Right cardiac atrium (tissue), 5 donors: ENCODE measurements at places on chromosomes 7 and 10. TPM values are rescaled to one million over a fixed set of nuclear protein-coding genes. Genes with fewer than 3 reads are reported as not detected.

- no peak for DNase-seq
Observed at GRCh38 chr7:126302639-126303038, 950.1 kb downstream of the GRM8 start.

GRCh38 chr10:89475591-89475998 lies 59.8 kb downstream of the SLC16A12 start:
- DNase-seq = no peak

- no peak for DNase-seq
Observed at GRCh38 chr10:79361726-79362397, 14.6 kb downstream of the PPIF start.

- DNase-seq = no peak
Observed at GRCh38 chr10:75568450-75569130, 137.2 kb downstream of the LRMDA start.

DNA sequence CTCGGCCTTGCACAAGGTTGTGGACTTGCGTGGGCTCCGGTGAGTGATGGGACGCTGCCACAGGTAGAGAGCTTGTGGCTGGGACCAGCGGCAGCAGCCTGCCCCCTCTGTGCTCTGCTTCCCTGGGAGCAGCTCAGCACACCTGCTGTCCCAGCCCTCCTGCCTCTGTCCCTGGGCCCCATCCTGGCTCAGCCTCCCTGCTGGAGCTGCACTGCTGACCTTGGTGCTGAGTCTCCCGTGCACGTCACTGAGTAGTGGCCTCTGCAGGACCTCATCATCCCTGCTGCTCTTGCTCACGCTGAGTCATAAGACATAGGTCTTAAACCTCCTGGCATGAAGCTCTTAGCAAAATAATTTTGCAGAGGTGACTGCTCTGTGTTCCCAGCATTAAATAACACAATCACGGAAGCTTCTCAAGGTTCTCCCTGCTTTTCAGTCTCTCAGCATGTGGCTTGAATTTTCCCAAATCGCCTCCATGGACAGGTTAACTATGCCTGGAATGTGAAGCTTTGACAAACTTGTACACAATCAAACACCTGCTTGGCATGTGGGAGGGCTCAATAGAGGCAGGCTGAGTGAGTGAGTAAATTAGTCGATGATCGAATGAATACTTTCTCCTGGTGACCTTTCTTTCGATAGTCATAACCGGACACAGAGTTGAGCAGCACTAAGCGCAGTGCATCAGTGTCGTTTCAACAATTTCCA lies 63.8 kb upstream of the NPS start:
- no peak for DNase-seq

DNA sequence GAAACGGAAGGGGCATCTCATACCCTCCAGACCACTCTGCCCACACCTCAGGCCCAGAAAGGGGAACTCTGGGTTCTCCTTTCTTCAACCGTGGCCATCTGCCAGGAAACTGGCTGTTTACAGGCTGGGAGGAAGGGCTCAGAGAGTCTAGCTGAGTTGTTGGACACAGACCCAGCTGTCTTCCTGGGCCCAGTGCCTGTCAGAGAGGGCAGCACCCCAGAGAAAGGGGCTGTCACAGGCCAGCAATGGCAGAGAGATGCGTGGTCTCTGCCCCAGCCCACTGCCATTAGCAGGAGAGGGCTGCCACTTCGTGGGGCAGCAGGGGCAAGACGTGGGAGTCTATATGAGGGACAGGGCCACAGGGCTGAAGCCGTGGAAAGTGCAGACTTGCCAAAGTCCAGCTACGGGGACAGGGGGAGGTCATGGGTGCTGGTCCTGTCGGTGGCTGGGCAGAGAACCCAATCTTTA lies 11.0 kb downstream of the GRID1 start:
- DNase-seq = peak; percentile 47

DNA sequence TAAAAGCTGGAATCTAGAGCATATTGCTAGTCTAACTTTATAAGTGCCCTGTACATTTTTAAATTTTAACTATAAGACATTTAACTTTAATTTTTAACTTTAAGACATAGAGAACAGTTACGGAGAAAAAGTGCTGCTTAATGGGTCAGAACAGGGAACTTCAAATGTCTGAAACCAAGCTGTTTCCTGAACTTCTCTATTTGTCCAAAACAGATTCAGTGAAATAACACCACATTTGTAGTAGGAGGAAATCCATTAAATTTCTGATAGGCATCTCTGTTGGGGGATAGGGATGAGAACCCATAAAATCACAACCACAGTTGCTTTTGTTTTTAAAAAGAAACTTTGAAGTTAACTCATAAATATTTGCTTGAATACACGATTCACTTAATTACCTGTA lies 170.8 kb upstream of the ANK3 start:
- no peak for DNase-seq

DNA sequence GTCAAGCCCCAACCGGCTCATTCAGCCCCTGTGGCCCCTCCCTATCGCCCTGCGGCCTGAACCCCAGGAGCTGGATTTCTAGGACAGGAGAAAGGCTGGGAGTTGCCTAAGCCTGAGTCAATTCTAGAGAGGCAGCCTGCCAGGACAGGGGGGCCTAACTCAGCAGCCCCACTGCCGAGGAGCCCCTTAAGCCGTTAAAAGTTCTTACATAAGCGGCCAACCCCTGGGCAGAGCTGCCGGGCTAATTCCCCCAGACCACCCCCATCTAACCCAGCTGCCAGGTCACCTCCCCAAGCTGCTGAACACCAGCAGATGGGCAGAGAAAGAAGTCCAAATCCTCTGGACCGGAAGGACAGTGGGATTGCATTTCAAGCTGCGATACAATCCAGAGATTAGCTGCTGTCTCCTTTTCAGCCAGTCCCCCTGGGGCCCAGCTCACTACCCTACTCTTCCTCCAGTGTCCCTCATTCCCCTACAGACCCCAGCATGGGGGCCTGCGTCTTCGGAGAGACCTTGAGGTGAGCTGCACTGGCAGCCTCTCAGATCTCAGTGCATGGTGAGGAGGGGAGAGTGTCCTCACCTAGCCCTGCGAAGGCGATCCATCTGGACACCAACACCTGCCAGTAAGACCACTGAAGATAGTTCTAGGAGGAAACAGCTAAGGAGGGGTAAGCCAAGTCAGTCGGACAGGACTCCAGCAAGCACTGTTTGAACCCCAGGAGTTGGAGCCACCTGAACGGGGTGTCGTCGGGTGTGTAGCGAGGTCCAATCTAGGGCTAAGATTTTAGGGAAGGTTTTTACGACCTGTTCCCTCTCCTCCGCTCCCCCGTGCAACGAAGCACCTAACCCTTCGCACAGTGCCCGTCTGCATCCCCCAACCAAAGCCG lies 830 bp downstream of the IMPDH1 start:
- peak; percentile 66 for DNase-seq

DNA sequence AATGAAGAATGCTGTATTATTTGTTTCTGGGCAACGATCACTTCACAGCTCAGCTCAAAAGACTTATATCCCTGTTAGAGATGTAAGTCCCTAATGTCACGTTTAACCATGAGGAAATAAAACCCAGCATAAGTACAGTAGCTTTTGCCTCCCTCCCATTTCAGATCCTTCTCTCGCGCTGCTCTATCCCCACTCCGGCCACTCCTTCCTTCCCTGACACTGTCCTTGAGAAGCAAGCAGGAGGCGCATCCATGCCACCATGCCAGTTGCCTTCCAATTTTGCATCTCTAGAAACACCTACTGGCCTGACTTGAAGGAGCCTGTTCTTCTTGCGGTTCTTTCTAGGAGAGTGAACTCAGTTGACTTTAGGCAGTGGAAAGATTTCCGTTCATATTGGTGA lies 1.2 kb downstream of the FAM180A start:
- no peak for DNase-seq

DNA sequence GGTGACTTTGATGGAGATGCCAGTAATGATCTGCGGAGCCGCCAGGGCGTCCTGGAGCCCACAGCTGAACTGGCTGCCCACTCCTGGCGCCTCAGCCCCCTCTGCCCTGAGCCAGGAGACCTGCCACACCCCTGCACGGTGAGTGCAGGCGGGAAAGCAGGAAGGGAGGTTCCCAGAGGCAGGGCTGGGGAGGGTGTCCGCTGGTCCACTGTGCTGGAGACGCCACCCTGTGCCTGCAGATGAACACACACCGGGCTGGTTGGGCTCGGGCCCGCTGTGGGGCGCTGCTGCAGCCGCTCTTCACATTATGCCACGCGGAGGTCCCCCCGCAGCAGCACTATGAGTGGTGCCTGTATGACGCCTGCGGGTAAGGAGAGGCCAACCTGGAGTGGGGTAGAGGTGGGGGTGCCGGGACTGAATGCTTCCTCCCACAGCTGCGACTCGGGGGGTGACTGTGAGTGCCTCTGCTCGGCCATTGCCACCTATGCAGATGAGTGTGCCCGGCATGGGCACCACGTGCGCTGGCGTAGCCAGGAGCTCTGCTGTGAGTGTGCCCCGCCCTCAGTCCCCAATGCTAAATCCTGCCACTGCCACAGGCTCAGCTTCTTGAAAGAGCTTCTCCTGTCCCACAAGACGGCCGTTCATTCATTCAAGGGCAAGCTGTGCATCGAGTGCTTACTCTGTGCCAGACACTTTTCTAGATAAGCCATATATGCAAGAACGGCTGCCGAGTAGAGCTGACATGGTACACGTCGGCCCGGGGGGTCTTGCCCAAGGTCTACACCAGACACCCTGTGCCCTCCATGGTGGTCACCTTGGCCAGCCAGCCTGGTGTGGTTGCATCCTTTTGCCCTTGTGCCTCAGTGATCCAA lies 14.3 kb upstream of the ZNF467 start:
- DNase-seq = no peak

DNA sequence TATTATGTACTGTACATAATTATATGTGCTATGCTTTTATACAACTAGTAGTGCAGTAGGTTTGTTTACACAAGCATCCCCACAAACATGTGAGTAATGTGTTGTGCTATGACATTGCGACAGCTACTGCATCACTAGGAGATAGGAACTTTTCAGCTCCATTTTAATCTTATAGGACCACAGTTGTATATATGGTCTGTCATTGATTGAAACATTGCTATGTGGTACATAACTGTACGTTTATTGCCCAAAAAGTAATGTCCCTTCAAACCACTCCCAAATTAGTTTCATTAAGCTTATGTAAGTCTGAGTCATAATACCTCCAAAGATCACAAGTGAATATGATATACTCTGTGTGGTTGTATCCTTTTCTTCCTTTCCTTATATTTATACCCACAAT lies 183.2 kb upstream of the POT1 start:
- no peak for DNase-seq

DNA sequence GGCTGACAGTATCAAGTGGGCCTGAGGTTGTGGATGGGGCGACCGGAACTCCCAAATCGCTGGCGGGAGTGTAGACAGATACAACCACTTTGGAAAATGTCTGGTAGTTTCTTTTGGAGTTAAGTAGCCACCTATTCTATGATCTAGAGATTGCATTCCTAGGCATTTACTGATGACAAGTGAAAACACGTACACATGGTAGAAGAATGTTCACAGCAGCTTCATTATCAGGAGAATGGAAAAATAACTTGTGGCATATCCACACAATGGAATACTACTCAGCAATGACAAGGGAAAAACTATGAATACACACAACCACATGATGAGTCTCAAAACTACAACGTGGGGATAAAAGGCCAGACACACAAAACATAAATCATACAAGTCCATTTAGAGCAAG lies 146.0 kb downstream of the MYOF start:
- DNase-seq = no peak

DNA sequence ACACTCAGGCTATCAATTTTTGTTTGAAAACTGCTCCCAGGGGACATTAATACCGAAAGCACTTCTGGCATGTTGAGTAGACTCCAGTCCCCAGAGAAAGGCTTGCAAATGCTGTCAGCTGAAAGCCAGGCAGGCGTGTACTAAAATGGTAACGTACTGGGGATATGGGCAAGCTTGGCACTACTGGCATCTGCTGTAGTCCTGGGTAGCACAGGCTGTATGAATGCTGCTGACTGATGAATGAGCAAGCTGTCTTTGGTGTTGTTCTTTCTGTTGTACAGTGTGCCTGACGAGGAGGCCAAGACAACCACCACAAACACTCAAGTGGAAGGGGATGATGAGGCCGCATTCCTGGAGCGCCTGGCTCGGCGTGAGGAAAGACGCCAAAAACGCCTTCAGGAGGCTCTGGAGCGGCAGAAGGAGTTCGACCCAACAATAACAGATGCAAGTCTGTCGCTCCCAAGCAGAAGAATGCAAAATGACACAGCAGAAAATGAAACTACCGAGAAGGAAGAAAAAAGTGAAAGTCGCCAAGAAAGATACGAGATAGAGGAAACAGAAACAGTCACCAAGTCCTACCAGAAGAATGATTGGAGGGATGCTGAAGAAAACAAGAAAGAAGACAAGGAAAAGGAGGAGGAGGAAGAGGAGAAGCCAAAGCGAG lies 53.5 kb upstream of the AGBL3 start:
- peak; percentile 83 for DNase-seq

DNA sequence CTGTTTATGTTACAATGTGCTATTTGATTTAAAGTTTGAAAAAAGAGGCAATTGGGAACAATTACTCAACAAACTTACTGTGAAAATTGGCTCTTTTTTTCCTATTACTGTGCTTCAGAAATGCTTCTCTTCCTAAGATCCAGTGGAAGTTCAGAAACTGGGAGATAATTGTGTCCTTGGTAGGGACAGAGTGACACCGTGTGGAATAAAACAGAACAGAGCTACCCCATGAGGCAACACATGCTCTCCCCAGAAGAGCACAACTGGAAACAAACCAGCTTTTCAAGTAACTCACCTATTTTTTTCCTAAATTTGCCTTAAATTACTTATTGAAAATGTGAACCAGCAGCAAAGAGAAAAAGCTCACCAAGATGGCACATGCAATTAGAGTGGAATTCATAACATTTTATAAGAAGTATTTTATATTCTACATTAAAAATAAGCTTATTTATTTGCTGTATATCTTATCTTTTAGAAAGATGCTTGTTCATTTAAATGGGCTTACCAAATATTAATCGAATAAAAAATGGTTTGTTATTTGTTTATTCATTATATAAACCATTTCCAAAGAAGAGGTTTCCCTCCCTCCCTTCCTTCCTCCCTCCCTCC lies 346.1 kb upstream of the ANKRD30A start:
- DNase-seq = no peak

- no peak for DNase-seq
Observed at GRCh38 chr7:156063241-156063810, 251.1 kb upstream of the SHH start.

Gene PARP12
- total RNA-seq = 11.5 TPM

Gene TMEM229A
- 0.83 TPM for total RNA-seq

Gene HMX3
- not detected for total RNA-seq

Gene MMP21
- total RNA-seq = 1.4 TPM
